ENCODE measurements at places on chromosomes 4 and X.

- no peak for DNase-seq
These were observed 191.0 kb downstream of the CCSER1 start for GRCh38 chr4:90318193-90318592.

- no peak for DNase-seq
These were observed 200.6 kb downstream of the BCOR start for GRCh38 chrX:39896951-39897740.

DNA sequence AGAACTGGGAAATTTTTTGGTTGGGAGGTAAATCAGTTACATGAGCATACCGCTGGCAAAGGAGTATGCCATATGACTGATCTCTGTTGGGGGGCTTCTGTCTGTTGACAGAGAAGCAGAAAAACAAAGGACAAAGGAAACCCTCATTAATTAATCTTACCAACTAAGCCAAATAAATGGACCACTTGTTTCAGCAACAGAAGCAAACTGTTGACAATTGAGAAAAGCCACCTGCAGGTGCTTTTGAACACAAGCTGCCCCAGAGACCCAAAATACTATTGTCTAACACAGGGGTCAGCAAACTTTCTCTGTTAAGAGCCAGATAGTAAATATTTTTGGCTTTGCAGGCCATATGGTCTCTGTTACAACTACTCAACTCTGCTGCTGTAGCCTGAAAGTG, 7.0 kb upstream of the FRYL start:
- DNase-seq, result no peak

DNA sequence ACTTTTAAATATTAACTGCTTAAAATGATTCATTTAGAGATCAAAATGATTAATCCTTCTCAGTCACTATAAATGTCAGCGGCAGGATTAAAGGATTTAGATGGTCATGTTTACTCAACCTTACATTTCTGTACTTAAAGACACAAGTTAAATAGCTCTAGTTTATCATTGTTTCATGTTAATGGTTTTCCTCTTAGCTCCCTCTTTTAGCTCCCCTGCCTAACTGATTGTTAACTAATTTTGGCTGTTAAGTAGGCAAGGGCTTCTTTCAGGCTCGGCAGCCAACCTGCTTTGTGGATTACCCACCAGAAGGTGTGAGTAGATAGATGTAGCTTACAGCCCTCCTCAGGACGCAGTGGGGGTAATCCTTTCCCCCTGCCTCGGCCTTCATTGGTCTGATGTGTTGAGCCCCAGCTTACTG, 96.0 kb downstream of the TENM3 start:
- DNase-seq, result no peak

- no peak for DNase-seq
These were observed 144.4 kb upstream of the SLC4A4 start for GRCh38 chr4:71194454-71194853.

- no peak for DNase-seq
These were observed 7.0 kb downstream of the AFF2 start for GRCh38 chrX:148507418-148507817.

- no peak for DNase-seq
These were observed 36.3 kb upstream of the UGT8 start for GRCh38 chr4:114562176-114562904.

GRCh38 chr4:48742412-48742811, 37.7 kb downstream of the FRYL start:
- DNase-seq, result no peak

GRCh38 chr4:147769386-147769785, 37.5 kb downstream of the ARHGAP10 start:
- DNase-seq, result no peak

DNA sequence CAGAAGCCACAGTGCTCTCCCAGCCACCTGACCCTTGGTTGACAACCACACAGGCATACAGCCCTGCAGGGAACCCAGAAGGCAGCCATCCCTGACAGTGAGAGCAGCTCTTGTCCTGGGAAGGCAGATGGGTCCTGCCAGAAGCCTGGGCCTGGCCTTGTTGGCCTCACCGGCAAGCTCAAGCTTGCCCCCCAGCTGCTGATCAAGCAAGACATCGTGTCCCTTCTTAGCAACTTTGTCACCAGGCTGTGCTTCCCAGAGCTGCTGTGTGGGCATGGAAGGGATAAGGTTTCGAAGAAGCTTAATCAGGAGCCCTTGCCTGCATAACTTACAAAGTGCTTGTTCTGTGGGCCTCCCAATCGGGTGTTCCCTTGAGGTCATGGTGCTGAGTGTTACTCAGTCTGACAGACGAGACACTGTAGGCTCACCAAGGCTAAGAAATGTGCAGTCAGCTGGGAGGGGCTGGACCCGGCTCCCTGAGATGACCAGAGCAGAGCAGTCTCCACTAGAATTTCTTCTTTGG, 6.8 kb upstream of the ABLIM2 start:
- DNase-seq, result no peak

DNA sequence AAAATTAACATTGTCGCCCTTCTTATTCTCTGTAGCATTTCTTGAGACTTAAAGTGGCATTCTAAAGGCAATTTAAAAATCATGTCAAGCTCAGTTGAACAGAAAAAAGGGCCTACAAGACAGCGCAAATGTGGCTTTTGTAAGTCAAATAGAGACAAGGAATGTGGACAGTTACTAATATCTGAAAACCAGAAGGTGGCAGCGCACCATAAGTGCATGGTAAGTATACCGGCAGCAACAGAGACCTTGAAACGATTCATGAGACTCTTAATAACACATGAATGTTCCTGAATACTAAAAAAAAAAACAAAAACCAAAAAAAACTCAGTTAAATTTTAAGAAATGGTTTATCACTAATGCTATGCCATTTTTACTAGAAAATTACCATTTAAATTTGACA, 82.4 kb upstream of the HPRT1 start:
- DNase-seq, result peak; percentile 35

GRCh38 chrX:48789366-48790220, 3.2 kb downstream of the GATA1 start:
- no peak for DNase-seq

GRCh38 chr4:78323439-78323838, 228.1 kb upstream of the ANXA3 start:
- no peak for DNase-seq

DNA sequence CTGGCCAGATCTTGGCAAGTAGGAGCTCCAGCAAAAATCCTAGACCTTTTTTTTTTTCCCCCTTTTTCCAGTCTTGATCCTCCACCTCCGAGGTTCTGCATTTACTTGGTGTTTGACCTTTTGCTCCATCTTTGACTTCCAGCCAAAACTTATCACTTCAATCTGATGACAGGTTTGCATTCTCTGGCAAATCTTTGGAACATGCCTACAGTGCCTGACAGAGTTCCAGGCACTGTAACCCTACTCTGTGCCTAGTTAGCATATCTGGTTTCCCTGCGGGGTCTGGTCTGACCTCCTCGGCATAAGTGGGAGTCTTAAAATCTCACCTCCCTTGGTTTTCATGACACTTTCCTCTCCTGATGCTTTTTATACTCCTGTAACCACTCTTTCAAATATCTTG, 39.4 kb upstream of the NR3C2 start:
- DNase-seq, result no peak

- DNase-seq, result no peak
These were observed 39.8 kb upstream of the KLHL13 start for GRCh38 chrX:118156254-118156952.

DNA sequence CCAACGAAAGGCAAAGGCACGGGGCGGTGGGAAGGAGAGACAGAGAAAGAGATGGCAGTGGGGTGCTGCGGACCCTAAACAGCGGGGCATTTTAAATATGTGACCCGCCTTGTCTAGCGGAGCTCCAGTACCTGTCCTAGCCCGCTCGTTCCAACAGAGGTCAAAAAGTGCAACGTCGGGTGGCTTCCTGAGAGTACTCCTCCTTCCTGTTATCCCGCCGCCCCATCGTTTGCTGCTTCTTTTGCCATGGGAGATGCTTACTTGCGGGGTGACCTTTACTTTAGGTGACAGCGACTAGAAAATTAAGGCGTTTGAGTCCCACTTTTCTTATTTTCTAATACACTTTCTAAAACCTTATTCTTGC, 735 bp downstream of the NRK start:
- DNase-seq, result no peak

DNA sequence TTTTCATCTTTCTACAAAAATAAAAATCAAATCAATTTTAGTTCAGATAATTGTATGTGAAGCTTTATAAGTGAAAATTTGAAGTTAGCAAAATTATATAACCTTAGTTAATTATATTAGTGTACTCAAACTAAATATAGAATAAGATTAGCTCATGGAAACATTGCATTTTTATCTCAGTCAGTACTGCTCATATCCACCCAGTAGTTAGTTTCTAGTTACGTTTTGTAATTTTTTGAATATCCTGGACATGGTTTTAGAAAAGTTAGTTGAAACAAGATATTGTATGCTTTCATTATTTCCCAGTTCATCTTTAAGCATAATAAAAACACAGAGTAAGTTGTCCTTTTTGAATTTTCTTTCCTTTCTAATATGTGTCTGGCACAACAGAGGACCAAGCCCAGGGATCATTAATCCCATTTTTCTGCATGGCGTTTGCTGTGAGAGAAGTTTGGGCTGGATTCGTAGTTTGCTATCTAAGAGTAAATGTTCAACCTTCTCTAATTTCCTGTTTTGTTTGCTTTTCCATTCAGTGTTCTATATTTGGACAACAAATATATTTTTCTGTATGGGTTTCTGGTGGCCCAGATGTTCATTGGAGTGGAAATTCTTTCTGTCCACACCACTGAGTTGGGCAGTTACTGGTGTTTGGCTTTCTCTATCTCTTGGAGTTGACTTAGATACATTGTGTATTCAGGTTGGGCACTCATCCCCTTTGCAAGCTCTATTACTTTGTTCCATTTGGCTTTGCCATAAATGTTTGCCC, 12.1 kb downstream of the TBL1X start:
- no peak for DNase-seq

DNA sequence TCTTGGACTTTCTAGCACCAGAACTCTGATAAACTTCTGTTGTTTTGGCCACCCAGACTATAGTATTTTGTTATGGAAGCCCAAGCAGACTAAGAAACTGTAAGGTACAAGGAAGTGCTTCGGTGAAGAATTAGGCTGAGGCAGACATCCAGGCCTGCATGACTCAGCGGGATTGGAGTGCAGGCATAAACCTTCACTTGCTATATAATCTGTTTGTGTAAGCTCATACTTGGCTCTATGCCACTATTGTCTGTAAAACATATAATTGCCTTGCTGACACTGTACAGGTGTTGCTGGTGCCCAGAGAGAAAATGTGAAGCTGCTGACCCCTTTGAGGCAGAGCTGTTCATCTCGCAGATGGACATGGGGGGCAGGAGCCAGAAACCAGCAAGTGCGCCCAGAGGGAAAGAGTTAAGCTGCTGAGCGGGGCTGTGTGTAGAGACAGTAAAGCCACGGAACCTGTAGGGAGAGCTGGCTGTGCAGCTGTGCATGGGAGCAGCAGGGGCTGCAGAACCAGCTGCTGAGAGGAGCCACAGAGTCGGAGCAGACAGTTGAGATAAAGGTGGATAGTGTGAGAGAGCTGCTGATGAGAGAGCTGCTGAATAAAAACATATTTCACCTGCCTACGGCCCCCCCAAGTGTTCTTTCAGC, 96.2 kb downstream of the RBM46 start:
- no peak for DNase-seq

GRCh38 chrX:25721564-25721963, 416.6 kb upstream of the MAGEB18 start:
- DNase-seq, result no peak

DNA sequence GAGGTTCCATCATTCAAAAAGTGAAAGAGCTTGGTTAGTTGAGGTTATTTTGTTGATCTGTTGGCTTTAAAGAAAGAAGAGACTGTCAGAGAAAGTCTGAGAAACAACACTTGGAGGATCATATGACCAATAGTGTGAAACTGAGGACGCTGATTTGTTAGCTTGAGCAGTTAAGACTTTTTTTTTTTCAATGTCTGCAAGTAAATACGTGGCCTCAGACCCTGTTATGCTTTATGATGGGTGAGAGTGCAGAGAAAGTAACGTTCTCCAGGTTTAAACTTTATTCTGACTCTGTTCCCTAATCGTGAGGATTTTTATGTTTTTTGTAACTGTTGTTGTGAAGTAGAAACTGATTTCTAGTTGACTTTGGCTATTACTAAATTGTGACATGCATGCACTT, 45.9 kb downstream of the GAB1 start:
- DNase-seq, result no peak

- DNase-seq, result no peak
These were observed 128.0 kb downstream of the CPE start for GRCh38 chr4:165506849-165507248.

DNA sequence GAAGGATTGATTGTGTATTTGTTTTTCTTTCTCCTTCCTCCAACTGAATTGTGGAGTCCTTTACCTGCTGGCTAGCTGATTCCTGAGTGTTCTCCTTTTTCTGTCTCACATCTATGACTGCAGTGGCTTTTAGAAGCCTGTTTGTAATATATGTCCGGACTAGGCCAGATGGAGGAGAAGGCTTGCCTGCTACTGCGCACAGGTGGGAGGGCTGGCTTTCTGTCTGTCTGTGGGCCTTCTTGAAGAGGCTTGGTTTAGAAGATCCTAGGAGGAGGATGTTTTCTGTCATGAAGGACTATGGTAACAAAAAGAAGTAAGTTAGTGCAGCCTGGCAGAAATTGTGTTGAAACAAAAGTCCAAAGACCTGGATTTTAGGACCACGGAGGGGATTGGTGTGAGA, 8.5 kb downstream of the PPP1R3F start:
- DNase-seq, result no peak

GRCh38 chr4:100414016-100414790, 103.6 kb downstream of the EMCN start:
- DNase-seq, result no peak

GRCh38 chr4:128709268-128709667, 100.2 kb upstream of the JADE1 start:
- peak; percentile 7 for DNase-seq

DNA sequence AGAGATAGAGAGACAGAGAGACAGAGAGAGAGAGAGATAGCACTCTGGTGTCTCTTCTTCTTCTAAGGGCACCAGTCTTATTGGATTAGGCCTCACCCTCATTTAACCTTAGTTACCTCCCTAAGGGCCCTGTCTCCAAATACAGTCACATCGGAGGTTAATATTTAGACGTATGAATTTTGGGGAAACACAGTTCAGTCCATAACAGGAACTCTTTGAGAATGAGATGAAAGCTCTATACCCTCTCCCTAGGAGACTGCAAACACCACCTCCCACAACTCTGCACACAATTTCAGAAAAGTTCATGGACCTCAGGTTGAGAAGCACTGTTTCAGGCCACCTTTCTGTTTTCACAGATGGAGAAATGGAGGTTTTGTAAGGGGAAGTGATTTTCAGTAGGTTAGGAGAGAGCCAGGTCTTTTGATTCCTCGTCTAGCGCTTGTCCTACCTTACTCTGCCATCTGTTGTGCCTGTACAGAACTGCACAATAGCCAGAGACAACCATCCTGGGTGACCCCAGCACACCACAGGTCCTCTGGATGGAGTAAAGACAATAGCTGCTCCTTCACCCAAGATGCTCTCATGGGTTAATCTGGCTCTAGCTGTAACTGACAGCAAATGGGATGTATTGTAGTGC, 16.9 kb upstream of the LOC101059915 start:
- DNase-seq, result peak; percentile 51

GRCh38 chr4:184475096-184475461, 729 bp upstream of the IRF2 start:
- peak; percentile 60 for DNase-seq

- no peak for DNase-seq
These were observed 46.0 kb downstream of the FNIP2 start for GRCh38 chr4:158814636-158815330.

GRCh38 chr4:27343411-27343810, 482.8 kb downstream of the STIM2 start:
- DNase-seq, result no peak
